Activated CD4-positive, alpha-beta T cell treated with anti-CD3 and anti-CD28 coated beads for 36 hours (primary cell): ENCODE measurements at places on chromosomes 6 and 20. TPM values are rescaled to one million over a fixed set of nuclear protein-coding genes. Genes with fewer than 3 reads are reported as not detected.

The SRMS gene
- not detected for total RNA-seq

The HACE1 gene
- 15.7 TPM for total RNA-seq

The RAB44 gene
- total RNA-seq, result 0.05 TPM

The TXLNB gene
- total RNA-seq, result 0.27 TPM

The F13A1 gene
- not detected for total RNA-seq

The HSPA1L gene
- total RNA-seq, result 1.9 TPM

The CHD6 gene
- 34.0 TPM for total RNA-seq

The GHRH gene
- not detected for total RNA-seq

The FBXO5 gene
- 48.7 TPM for total RNA-seq

The FAM83B gene
- total RNA-seq, result not detected

The DEFB124 gene
- not detected for total RNA-seq

The CYP24A1 gene
- 0.07 TPM for total RNA-seq

The FLRT3 gene
- not detected for total RNA-seq

The EYS gene
- total RNA-seq, result not detected

The RBM24 gene
- not detected for total RNA-seq

The TCP11 gene
- total RNA-seq, result not detected

The KIF25 gene
- total RNA-seq, result not detected

The CDKN1A gene
- total RNA-seq, result 31.3 TPM

The FOXS1 gene
- total RNA-seq, result not detected

The TGM6 gene
- not detected for total RNA-seq

The HLA-DOA gene
- 3.3 TPM for total RNA-seq

The TAP2 gene
- 150 TPM for total RNA-seq

The SLC35A1 gene
- total RNA-seq, result 9.9 TPM

The PBOV1 gene
- not detected for total RNA-seq

The COL9A1 gene
- not detected for total RNA-seq

The SAPCD1 gene
- 12.2 TPM for total RNA-seq

The ECT2L gene
- total RNA-seq, result not detected

The ARHGAP40 gene
- not detected for total RNA-seq

The IL17A gene
- total RNA-seq, result 9.1 TPM

The CST4 gene
- total RNA-seq, result not detected

The C4A gene
- total RNA-seq, result 3.4 TPM

The GUCA1A gene
- not detected for total RNA-seq

The SAMD3 gene
- total RNA-seq, result 2.4 TPM

The CD93 gene
- 0.84 TPM for total RNA-seq
